NCI-H1105 (cell line): ENCODE measurements at places on chromosomes 6 and 20.

- DNase-seq: no peak
Measured at GRCh38 chr6:80098392-80098791, 8.1 kb upstream of the BCKDHB start.

GRCh38 chr20:1569415-1569881 is 11.9 kb upstream of the SIRPD start:
- no peak for DNase-seq

DNA sequence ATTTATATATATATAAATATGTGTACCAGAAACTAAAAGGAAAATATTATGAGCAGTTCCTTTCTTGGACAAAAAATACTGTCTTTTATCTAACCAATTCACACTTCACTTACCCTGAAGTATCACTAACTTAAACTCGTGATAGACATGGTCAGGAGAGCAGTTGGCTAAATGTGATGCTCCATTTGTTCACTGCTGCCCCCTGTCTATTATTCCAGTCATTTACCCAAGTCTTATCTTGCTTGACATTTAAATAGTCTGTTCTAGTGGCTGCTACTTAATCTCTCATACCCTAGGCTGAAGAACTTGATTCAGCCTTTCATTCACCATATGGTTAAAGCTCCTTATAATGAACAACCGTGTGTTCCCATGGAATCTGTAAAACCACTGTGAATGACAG is 789.6 kb upstream of the EYS start:
- DNase-seq: no peak

- no peak for DNase-seq
Measured at GRCh38 chr6:20631549-20631924, 97.3 kb downstream of the CDKAL1 start.

DNA sequence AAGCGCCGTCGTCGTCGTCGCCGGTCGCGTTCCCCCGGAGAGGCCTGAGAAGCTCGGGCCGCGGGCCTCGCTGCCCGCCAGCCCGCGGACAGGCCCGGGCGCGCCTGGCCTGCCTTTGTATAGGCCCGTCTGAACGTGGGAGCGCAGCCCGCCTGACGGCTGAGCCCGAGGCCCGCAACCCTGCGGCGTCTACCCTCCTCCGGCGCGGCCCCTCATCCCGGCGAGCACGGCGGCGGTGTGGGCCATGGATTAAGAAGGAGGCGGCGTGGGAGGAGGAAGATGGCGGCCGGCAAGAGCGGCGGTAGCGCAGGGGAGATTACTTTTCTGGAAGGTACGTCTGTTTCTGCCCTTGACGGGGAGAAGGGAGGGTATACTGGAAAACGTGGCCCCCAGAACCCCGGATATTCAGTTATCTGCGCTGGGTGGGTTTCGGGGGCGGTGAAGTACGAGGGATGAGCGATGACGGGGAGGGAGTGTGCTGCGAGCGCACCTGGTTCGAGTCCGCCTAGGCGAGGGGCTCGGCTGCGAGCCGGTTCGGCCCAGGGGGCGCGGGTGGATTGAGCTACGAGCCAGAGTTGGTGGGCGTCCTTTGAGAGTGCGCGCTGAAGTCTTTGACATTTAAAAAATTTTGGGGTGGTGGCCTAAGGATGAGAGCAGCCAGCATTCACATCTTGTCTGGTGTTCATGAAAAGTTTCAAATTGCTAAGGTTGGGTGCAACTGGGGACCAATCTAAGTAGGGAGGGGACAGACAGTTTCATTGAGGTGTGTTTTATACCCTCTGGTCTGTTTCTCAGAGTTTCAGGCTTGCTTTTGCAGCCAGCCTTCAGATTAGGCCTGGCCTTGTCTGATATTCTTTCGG is 796 bp downstream of the SENP6 start:
- DNase-seq: peak; percentile 44

GRCh38 chr20:56616716-56617115 is 12.4 kb upstream of the TFAP2C start:
- DNase-seq: no peak

DNA sequence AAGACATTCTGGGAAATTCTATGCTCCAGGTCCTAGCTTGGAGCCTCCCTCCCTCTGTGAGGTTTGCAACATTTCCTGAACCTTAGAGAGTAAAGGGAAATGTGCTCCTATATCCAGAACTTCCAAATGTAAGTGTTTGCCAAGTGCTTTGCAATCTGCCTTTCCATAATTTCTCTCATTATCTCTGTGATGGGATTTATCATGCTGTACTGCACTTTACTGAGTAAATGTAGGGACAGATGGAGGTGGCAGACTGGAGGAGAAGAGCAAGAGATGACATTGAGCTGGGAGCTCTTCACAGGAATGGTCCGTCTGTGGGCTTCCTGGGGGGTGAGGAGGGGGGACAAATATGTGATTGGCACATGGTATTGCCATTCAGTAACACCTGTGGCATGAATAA is 184.3 kb downstream of the SOX4 start:
- DNase-seq: no peak

DNA sequence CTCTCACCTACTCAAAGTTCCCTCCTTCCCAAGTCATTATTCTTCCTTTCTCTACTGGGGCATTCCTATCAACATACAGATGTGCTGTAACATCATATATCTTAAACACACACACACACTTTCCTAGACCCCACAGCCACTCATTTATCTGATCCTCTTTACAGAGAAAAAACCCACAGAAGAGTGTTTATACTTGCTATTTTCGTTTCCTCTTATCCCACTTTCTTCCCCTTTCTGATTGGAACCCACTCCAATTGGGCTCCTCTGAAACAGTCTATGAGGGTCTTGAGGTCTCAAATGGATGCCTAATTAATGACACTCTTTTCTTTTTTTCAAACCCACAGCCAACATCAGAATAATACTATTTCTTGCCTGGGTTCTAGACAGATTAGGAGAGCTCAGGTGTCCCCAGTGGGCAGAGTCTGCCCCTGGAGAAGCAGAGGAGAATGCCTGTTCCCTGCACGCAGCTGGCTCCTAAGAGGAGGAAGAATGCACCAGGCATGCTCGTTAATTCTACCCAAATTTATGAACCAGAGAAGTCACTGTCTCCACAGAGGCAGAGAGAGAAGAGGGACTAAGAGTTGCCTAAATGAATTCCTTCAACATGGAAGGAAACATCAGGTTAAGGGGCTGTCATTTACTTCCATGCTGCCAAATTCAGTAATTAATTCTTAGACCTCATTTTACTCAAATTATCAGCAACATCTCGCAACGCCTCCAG is 65.9 kb downstream of the CRYBG1 start:
- DNase-seq: no peak

DNA sequence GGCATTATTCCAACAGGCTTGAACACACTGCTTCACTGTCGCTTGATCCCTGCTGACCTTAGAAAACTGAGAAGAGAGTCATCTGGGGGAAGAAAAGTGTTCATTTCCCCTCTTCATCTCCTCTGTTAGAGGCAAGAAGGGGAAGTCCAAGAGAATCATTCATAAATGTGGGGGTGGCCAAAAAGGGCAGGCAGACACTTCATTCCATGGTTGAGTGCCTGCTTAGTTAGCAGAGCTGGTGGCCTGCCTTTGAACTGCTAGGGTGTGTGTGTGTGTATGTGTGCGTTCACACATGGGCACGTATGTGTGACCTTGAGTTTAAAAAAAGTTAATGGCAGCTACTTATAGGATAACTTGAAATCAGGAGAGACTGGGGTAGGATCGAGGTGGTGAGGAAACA is 39.4 kb upstream of the RFPL4B start:
- DNase-seq: no peak

- no peak for DNase-seq
Measured at GRCh38 chr6:72776456-72776855, 154.6 kb downstream of the KCNQ5 start.

DNA sequence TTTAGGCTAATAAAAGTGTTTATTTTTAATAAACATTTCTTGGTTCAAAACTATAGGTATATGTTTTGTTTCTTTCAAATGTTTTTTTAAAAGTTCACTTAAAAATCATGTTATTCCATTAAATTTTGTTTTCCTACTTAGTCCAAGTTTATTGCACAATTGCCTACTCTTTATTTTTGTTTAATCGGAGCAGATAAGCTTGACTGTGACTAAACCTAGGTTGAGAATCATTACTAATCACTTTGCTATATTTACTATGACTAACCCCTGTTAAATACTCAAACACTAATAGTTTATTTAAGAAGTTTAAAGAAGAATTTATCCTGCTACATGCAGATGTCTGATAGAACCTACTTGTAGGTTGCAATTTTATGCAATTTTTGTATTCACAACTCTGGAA is 18.8 kb downstream of the MAP3K4 start:
- DNase-seq: no peak

DNA sequence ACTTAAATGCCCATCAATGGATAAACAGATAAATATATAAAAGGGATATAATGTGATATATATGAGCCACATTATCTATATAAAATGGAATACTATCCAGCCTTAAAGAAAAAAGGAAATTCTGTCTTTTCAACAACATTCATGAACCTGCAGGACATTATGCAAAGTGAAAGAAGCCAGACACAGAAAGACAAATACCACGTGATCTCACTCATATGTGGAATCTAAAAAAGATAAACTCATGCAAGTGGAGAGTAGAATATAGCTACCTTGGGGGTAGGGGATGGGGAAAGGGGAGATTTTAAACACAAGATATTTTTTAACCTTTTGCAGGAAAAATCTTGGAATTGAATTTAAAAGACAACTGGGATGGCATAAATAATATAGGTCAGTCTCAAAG is 1.5 kb upstream of the OR2J1 start:
- no peak for DNase-seq

DNA sequence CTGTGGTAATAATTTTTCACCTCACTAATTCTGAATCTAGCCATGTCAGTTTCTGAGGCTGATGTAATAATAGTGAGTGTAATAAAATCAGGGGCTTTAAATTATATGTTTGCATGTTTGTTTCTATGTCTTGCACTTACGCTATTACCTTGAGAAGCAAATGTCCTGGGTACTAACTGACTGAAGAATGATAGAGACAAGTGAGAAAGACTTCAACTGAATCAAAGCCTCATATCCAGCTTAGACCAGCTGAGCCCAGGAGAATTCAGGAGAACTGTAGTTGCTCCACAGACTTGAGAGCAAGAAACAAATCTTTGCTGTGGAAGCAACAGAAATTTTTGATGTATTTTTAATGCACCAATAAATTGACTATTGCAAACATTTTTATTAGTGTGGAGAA is 162.8 kb downstream of the MANEA start:
- DNase-seq: no peak
